ENCODE measurements at places on chromosomes 3 and 15. TPM values are rescaled to one million over a fixed set of nuclear protein-coding genes. Genes with fewer than 3 reads are reported as not detected.

Gene TEX55
- total RNA-seq: 0.10 TPM

Gene SAMMSON
- total RNA-seq: not detected

Gene SAMD7
- not detected for total RNA-seq

Gene LINGO1
- total RNA-seq: 0.26 TPM

Gene MAGEL2
- total RNA-seq: 2.2 TPM
